GM23338 (cell line): ENCODE measurements at places on chromosomes 11 and 22. TPM values are rescaled to one million over a fixed set of nuclear protein-coding genes. Genes with fewer than 3 reads are reported as not detected.

DNA sequence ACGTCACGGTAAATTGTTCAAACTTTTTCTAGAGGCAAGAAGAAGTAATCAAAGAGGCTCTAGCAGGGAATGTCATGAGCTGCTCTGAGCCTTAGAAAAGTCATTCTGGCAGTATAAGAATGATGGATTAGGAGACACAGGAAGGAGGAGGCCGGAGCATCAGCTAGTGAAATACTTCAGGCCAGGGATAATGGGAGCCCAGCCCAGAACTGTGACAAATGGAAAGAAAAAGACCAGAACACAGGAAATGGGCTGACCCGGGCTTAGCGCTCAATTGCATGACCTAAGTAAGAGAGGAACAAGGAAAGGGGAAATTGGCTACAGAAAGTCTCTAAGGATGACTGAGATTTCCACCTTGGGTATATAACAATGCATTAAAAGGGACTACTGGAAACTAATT, 108.6 kb downstream of the LARGE1 start:
- peak; percentile 24 for DNase-seq

DNA sequence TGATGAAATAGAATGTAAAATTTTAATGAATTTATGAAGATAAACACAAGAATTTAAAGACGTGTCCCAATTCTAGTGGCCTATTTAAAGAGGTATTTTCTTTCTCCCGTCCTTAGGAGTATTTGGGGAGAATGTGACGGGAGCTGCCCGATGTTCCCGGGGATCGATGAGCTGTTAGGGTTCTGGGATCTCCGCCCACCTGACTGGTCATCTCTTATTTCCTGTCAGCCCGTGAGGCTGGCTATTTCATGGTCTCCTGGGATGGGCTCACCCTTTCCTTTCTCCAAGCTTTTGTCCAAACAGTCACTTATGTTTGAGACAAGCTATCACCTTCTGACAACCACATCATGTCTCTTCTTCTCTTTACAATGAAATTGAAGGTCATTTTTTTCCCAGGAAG, 16.9 kb upstream of the CLMP start:
- DNase-seq: peak; percentile 47

- DNase-seq: no peak
Observed at GRCh38 chr11:38593649-38594048, 1995.6 kb upstream of the RAG2 start.

GRCh38 chr11:77776455-77776854, 44.1 kb downstream of the RSF1 start:
- DNase-seq: no peak

DNA sequence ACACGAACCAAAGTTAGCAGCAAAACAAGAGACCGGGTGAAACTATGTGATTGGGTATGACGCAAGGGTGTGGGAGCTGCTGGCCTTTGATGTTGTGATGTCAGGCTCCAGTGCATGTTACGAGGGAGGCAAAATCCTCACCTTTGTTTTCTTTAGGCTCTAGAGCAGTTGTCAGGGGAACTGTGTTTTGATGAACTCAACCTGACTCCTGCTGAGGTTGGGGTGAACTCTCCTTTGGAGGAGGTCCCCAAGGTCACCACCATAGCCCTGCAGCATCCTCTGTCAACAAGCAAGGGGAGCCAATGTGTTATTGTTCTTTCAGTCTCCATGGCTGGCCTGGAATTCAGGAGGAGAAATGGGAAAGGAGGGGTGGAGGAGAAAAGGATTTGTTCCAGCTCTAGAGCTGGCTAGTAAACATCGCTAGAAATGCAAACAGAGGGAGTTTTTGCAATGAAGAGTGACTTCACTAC, 33.8 kb downstream of the RASSF10 start:
- peak; percentile 11 for DNase-seq

DNA sequence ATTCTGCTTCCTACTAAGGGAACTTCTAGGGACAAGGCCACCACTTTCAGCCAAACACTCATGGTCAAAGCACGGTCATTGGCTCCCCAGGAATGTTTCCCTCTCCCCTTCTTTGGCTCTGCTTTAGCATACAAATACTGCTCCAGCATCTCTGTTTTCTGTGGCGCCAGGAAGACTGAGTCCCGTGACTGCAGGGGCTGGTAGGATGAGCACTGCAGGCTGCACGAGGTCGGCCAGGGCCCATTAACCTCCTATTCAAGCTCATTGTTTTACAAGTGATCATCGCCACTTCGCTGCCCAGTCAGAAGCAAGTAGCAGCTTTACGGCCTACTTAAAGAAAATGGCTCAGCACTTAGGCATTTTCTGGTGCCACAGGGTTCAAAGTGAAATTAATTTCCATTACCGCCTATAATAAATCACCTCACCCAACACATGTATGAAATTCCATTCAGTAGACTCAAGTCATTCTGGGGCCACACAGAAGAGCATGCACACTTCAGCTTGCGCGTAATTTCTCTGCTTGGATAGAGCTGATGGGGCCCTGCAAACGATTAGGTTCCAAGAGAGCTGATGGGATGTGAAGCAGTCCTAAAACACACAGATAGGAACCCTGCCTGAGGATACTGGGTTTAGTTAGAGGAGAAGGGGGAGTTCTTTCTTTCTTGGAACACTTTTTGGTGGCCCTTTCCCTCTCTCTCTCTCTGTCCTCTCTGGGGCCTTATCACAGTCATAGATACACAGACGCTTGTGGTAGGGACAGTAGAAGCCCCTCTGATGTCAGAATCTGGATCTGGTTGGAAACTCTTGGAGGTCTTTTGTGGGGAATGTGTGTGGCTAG, 173.7 kb downstream of the KIF18A start:
- DNase-seq: peak; percentile 36

SCN3B gene
- 1.7 and 2.2 TPM in 2 replicates for total RNA-seq

DNA sequence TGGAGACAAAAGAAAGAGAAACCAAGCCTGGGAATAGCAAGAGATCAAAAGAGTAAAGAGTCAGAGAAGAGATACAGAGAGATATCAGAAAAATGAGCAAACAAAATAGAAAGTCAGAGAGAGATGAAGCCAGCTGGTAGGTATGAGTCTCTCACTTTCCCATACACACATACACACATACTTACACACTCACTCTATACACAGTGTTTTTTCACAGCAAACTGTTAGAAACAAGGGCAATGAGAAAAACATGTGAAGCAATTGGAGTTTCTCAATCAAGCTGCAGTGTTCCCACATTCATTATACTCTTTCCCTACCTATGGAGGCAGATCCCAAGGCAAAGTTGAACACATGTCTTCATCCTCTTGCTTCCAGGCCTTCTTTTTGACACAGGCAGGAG, 2.6 kb upstream of the NLRP10 start:
- no peak for DNase-seq

DNA sequence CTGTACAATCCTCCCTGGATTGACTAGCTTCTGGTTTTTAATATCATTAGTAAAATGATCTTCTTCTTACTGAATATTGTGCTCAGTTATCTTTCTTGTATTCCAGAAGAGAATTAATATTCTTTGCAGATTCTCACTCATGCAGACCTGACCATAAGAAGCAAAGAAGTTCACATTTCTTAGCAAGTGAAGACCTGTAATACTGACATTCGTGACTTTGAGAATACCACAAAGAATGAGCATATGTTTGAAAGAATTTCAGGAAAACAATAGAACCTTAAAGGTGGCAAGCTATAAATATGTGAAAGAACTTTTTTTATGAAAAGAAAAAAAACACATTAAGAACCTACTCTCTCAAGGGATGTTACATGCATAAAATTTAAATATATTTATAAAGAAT, 371.6 kb downstream of the JRKL start:
- no peak for DNase-seq

CD151 gene
- total RNA-seq: 109 and 119 TPM in 2 replicates

DNA sequence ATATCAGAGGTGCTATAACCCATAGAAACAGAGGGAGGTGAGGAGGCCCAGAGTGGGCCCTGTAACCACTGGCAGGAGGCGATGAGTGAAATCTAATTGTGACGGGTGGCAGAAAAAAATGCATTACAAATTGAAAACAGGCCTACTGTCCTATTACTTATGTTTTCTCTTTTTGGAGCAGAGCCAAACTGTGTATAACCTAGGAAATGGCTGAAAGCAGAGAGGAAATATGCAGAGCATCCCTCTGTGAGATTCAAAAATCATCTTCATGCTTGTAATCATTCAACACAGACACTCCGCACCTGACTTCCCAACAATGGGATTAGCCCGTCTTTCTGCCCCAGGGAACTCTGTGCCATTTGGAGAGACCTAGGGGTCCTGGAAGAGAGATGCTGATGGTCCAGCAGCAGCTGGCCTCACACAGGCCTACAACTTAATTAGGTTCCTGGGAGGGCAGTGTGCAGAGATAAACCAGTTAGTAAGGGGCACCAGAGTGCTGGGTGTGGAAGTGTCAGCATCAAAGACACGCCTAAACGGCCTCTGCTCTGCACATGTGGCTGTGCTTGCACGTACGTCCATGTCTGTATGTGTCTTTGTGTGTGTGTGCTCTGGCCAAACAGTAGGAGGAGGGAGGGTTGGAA, 41.8 kb downstream of the MAP6 start:
- no peak for DNase-seq

MMP13 gene
- not detected in 2 replicates for total RNA-seq

TENM4 gene
- total RNA-seq: 2.5 and 7.3 TPM in 2 replicates

DNA sequence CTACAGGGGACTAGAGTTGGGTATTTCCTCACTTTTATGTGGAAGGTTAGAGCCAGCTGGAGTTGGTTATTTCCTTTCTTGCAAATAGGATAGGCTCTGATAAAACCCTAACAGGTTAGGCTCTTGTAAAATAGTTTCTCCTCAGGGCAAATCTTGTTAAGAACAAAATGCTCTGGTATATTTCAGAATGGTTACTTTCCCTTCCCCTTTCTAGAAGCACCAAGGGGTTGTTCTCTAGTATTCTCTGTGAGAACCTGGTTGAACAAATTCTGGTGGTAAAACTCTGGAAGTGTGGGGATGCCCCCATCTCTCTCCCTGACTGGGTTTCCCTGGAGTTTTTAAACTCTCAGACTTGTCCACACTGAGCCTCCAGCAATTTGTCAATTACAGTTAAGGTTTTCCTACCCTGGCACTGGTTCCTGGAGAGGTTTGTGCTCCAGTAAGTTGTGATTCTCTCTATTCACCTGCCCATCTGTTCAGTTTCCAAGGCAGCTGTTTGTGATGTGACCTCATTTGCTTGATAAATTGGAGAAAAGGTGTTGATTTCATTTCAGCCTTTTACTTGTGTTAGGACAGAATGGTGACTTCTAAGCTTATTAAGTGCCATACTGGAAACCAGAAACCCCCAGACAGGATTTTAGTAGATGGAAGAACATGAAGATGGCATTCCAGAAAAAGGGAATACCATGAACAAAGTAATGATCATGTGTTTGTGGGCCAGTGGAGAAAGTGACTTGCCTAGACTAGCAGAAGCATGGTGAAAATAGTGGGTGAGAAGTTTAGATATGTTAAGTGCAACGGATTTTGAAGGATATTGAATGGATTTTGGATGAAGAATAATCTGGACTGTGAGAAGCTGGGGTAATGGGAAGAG, 64.6 kb downstream of the EXT2 start:
- DNase-seq: no peak

SMTNL1 gene
- total RNA-seq: 0.31 TPM in 1 of 2 replicates, not detected in the other

DNA sequence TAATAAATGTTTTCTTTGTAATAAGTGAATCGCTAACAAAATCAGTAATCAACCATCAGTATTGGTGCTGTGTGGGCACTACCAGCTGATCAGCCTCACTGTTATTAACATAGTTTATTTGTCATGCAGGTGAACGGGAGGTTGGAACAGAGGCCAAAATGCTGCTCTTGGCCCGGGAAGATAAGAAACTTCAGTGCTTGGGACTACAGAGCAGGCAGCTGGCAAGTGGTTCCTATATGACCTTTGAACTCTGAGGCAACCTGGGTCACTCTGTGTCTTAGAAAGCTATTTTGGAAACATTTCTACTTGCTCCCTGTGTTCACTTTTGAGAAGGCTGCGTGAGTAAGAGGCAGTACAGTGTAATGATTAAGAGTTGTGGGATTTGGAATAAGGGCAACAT, 36.5 kb upstream of the DNAJB13 start:
- DNase-seq: no peak

DNA sequence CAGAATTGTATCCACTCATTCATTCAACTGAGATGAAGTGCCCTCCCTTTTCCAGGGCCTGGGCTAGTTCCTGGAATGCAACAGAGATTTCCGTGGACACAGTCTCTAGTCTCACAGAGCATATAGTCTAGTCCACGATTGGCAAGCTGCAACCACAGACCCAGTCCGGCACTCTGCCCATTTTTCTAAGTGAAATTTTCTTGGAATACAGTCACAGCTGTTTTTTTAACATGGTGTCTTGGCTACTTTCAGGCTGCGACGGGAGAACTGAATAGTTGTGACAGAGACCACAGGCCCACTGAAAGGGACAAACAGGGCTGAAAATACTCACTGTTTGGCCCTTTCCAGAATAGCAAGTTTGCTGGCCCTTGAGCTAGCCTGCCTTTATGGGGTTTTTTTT, 29.2 kb downstream of the ALG12 start:
- no peak for DNase-seq
